Brain (organoid and tissue), 16 donors: ENCODE measurements at places on chromosomes 6 and 20.
A peak's percentile ranks its signal among the peaks of the same experiment; 100 is the strongest.

DNA sequence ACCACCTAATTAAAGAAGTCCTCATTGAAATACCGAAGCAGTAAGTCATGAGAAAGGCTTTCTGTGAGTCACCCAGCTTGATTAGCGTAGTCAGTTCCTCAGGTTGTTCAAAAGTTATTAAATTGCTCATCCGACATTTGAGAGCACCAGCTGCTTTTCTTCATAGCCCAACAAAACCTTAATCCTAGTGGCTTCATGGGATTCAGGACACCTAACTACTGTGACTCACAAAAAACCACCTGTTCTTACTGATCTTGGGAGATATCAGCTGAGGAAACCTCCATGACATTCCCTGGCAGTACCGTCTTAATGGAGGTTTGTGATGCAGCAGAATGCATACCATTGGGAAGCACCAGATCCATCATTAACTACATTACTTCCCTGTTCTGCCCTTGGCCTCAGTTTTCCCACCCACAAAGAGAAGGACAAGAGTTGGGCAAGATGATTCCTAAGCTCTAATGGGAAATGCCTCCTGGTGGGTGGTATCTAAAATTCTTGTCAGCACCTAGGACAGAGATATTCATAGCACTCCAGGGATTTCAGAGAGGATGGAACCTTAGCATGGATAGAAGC, 103.8 kb downstream of the KHDC1L start:
- no peak for DNase-seq

DNA sequence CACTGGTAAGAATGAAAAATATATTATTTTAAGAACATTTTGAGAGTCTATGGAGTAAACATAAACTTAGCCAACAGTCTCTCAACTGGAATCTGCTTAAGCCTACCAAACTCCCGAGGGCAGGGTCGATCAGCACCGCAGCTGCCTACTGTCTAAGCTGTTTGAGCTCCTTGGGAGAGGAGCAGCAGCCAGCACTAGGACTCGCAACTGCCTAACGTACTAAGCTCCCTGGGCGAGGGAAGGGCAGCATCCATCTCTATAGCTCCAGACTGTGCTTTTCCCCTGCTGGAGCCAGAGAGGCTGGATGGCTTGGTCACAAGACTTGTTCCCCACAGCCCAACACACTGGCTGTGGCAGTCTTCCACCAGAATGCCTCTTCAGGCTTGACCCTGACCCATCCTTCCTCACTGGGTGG, 96.4 kb downstream of the MOXD1 start:
- no peak for DNase-seq

DNA sequence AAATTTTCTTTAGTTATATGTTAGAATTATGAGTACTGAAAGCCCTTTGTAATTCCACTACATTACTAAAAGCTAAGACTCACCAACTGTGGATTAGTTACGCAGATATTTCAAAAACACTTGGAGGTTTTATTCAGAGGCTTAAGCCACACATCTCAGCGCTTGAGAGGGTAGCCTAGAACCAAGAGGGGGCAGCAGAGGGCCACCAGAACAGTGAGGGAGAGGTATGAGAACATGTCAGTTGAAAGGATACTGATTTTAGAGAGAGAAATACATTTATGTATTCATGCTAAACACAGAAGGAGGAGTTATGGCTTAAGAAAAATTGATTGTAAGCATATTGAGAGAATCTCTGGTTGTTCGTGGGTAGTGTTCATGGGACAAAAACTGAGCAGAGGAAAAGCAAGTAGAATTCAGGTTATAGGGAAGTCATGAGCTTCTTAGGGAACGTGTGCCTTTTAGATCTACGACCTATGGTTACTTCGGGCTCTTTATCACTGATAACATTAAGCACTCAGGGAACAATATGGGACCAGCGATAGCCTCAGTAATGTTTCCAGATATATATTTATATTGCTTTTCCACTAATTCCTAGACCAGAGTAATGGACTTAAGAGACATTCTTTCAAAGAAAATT, 20.4 kb upstream of the SERINC1 start:
- DNase-seq = peak; percentile 91

GRCh38 chr20:58086763-58087561, 141.5 kb downstream of the ANKRD60 start:
- peak; percentile 52 for DNase-seq

- DNase-seq = no peak
These were observed 34.5 kb downstream of the SHLD1 start for GRCh38 chr20:5784735-5785134.

GRCh38 chr6:2148748-2149147, 96.7 kb downstream of the GMDS start:
- DNase-seq = no peak

- DNase-seq = no peak
These were observed 294.2 kb upstream of the RSPO3 start for GRCh38 chr6:126824226-126824625.

DNA sequence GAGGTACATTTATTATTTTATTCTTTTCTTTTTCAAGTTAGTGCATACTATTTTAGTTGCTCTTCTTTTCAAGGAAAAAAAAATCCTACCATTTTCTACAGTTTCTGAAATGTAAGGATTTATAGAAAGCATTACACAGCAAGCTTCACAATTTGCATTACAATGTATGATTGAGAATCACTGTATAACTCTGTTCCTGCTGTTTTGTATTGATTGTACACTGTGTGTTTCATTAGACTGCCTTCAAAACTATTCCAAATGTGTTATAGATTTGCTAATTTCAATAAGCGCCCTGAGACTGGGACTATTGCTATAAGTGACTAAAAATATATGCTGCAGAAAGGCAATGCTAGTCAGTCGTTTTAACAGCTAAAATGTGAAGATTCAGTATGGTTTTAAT, 479.7 kb upstream of the EYS start:
- no peak for DNase-seq

DNA sequence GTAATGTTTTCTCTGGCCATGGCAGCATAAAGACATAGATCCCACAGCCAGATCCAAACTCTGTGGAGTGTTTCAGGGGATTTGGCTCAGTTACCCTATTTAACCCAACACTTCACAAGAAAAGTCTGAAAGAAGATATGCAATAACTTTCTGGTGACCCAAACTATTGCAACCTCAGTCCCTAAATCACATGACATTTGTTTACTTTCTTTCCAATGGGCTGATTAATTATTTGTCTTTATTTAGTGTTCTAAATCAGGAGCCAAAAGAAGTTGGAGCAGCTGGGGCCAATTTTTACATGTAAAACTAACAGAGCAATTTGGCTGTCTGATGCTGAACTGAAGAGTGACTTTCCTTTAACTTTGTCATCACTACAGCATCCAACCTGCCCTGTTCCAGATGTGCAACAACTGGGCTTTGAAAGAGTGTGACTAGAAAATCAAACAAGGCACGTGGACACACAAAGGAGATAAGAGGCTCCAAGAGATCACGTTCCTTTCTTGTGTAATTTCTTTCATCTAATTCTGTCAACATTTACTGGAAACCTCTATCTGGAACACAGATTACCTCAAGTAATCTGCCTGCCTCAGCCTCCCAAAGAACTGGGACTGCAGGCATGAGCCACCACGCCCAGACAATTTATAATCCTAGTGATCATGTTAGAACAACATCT, 90.8 kb downstream of the TRMT11 start:
- no peak for DNase-seq

DNA sequence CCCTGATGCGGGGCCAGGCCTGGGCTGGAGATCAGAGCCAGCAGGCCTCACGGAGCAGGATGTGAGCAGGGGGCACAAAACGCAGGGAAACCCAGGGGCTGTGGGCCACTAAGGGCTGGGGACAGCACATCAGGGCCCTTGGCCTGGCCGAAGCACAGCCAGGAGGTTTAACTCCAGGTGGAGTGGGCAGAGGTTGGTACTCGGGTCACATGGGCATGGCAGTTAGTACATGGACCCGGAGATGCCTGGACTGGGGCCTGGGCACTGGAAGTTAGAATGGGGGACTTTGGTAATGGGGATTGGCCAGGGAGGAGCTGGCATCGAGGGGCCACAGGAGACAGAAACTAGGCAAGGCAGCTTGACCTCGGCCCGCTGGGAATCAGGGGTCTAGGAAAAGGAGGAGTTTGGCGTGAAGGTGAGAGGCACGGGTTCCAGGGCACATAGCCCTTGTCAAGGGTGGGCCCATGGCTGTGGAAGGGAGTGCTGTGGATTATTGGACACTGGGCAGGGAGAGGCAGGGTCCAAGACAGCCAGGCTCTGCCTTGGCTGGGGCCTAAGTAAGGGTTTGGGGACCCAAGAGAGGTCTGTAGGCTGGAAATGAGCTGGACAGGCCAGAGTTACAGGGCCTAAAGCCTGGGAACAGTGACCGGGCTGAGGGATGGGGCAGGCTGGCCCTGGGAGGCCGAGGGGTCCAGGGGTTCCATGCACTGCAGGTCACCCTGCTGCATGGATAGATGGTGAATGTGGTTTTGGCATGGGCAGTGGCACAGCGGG, 41.6 kb upstream of the CD93 start:
- no peak for DNase-seq

GRCh38 chr6:39973661-39974060, 39.4 kb upstream of the MOCS1 start:
- no peak for DNase-seq

GRCh38 chr6:161031721-161032495, 40.3 kb downstream of the MAP3K4 start:
- no peak for DNase-seq

DNA sequence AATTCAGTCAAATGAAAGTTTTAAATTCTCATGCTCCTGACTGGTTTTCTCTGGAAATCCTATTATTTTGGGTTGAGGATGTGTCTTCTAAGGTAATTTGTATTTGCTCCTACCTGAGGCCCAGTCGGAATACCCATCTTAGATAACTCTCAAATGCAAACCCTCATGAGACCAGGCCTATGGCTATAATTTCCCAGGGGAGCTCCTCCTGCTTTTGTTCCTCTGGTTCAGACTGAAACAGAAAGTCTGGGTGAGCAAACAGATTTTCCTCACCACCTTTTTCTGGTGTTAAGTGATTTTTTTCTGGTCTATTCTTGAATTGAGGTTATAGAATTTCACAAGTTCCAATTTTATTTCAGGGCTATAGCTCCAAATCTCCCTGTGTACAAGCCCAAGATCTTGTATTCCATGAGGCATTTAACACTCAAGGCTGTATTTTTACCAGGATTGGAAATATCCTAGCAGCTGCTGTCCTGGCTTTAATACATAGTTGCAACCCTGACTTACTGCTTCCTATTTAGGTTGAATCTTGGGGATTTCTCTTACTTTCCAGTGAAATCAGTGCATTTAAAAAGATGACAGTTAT, 169.1 kb upstream of the PTCHD4 start:
- no peak for DNase-seq

DNA sequence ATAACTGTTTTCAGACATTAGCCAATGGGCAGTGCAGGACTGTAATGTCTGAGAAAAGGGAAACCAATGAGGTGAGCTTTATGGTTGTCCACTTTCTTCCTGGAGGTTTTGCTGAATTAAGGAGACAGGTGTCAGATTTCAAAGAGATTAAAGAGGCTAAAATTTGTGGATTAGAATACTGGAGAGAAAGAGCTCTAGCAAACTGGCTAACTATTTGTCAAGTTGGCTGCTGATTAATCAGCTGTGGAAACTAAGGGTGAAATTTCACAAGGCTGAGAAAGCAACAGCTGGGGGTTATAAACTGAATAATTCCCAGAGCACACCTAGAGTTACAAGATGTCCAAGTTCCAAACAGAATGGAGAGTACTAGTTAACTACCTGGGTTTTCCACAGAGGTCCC, 198.9 kb downstream of the TBC1D32 start:
- DNase-seq = no peak

DNA sequence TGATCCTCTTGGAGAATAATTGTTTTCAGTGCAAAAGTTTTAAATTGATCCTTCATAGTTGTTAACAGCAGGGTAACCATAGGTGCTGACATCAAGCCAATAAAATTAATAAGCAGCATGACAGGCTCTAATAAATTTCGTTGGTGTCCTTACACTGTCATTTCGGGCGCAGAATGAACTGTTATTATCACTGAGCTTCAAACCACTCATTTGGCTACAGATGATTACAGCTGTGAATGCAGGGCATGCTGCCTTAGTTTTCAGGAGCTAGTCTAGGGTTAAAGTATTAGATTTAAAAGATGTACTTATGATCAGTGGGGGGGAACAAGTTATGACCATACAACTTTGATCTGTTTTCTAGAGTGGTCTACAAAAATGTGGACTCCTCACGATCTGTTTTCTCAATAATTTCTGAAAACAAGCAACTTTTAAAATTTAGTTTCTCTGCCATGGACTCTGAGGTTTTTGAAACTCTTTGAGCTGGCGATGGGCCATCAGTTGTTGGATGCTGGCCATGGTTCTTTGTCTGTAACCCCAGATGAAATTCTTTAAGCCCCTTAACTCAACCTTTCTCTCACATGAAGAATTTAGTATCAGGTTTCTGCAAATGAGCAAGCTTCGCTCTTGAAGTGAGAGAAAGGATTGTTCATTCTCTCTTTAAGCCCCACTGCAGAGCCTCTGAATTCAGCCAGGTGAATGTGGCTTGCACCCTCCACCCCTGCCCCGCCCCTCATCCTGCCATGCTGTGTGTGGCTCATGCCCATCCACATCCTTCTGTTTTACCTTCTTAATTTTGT, 99.1 kb upstream of the MTHFD1L start:
- DNase-seq = peak; percentile 51

- DNase-seq = no peak
These were observed 193.1 kb downstream of the DLL1 start for GRCh38 chr6:170097505-170098427.

- DNase-seq = no peak
These were observed 55.7 kb downstream of the LYRM4 start for GRCh38 chr6:5205035-5205507.

GRCh38 chr6:133891927-133892812, 3.3 kb downstream of the TCF21 start:
- DNase-seq = peak; percentile 38
